Forelimb muscle (tissue), 1 donor: ENCODE measurements at places on chromosomes 1 and 21.

DNA sequence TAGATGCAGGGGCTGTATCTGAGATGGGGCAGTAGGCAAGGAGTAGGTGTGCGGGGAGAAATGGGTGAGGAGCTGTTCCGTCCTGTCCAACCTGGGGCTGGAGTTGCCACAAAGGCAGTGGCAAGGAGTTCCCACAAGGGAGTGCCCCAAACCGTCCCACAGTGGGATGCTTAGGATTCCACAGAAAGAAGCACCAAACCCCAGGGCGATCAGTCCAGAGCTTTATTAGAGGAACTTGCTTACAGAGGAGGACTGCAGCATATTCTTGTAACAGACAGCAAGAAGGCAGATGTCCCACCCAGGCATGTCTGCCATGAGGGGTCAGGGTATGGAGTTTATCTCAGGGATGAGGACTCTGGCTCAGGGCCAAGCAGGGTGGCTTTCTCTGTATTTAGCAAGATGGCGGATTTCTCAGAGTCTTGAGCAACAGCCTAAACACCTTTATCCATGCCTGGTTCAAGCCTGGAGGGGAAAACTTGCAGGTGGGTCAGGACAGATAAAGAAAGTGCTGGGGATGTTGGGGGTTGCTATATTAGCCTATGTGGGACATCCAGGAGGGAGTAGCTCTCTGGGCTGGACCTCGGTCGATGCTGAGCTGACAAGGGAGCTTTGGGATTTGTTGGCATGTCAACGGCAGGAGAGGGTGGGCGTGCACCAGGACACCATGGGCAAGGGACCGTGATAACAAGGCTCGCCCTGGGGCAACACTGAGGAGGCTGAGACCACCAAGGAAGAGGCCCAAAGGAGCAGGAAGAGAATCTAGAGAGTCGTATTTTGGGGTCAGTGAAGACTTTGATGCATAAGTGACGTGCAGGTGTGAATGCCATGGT, 32.8 kb downstream of the OBSCN start:
- DNase-seq = no peak

DNA sequence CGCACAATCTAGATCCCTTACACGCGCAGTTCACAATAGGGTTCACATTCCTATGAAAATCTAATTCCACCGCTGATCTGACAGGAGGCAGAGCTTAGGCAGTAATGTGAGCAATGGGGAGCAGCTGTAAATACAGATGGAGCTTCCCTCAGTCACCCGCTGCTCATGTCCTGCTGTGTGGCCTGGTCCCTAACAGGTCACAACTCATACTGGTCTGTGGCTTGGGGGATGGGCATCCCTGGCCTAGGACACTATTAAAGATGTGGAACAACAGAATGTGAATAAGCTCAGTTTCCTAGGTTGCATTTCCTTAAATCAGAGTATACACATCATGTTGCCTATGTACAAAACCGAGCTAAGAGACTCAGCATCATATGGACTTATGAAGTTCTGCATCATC, 16.2 kb downstream of the IFI44 start:
- no peak for DNase-seq

- DNase-seq = no peak
Observed at GRCh38 chr1:117167402-117167801, 43.3 kb downstream of the VTCN1 start.

GRCh38 chr1:225532240-225532944, 104.6 kb upstream of the LBR start:
- no peak for DNase-seq

DNA sequence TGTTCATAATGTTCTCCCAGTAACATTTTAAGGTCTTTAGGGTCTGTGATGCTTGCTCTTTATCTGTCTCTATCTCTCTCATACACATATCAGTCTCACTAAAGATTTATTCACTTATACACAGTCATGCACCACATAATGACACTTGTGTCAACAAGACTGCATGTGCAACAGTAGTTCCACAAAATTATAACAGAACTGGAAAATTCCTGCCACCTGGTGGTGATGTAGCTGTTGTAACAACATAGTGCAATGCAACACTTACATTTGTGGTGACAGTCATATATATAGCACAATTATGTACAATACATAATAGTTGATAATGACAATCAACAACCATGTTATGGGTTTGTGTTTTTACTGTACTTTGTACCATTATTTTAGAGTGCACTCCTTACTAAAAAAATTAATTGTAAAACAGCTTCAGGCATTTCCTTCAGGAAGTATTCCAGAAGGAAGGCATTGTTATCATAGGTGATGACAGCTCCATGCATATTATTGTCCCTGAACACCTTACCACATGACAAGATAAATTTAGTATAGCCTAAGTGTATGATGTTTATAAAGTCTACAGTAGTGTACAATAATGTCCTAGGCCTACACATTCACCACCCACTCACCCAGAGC, 8.1 kb downstream of the TDRD5 start:
- no peak for DNase-seq

DNA sequence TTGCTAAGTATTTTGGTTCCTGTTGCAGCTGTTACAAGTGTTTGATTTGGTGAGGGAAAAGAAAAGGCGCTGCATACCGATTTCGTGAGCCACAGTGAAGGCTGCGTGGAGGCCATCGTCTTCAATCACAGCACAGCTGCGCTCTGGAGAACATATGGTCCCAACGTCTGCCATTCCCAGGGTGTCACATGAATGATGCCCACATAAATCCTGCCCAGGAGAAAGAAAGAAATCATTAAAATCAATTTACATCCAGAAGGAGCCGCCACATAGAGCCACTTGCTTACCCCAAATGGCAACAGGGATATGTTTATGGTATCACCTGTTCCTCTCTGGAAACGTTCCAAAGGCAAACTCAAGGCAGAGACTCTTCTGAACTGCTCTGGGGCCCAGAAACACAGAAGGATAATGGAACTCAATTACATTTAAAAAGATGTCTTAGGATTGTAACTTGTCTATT, 12.2 kb downstream of the ADAMTS5 start:
- no peak for DNase-seq

- DNase-seq = no peak
Observed at GRCh38 chr1:34266127-34266951, 89.6 kb downstream of the C1orf94 start.

GRCh38 chr21:34996304-34997101, 52.6 kb downstream of the RUNX1 start:
- DNase-seq = no peak

GRCh38 chr1:112532064-112532463, 23.3 kb downstream of the WNT2B start:
- no peak for DNase-seq

- no peak for DNase-seq
Observed at GRCh38 chr1:186104459-186104858, 270.6 kb downstream of the TPR start.
